BJ (cell line): ENCODE measurements at places on chromosomes 5 and 9. TPM values are rescaled to one million over a fixed set of nuclear protein-coding genes. Genes with fewer than 3 reads are reported as not detected.

Gene AK8
- polyA plus RNA-seq, result 0.29 and 0.53 TPM in 2 replicates

Gene RASGEF1C
- not detected in 2 replicates for polyA plus RNA-seq

Gene PCSK1
- polyA plus RNA-seq, result 0.11 TPM in 2 replicates

Gene FSTL4
- not detected in 2 replicates for polyA plus RNA-seq

Gene PDLIM4
- 17.1 and 31.0 TPM in 2 replicates for polyA plus RNA-seq

Gene TNFSF15
- 0.13 and 0.27 TPM in 2 replicates for polyA plus RNA-seq
